ENCODE measurements at places on chromosomes 7 and 10.

- no peak for DNase-seq
These were observed 276.9 kb upstream of the IGFBP3 start for GRCh38 chr7:46197785-46198540.

DNA sequence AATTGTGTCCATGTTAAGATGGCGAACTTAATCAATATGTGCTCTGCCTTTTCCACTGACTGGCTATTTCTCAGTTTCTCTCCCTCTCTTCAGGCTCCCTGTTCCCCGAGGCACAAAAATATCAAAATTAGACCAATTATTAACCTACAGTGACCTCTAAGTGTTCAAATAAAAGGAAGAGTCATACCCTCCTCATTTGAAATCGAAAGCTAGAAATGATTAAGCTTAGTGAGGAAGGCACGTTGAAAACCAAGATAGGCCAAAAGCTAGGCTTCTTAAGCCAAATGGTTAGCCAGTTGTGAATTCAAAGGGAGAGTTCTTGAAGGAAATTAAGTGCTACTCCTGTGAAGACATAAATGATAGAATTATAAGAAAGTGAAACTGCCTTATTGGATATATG lies 81.1 kb upstream of the MBL2 start:
- no peak for DNase-seq

- DNase-seq = no peak
These were observed 119.1 kb downstream of the PHTF2 start for GRCh38 chr7:77917500-77918262.

DNA sequence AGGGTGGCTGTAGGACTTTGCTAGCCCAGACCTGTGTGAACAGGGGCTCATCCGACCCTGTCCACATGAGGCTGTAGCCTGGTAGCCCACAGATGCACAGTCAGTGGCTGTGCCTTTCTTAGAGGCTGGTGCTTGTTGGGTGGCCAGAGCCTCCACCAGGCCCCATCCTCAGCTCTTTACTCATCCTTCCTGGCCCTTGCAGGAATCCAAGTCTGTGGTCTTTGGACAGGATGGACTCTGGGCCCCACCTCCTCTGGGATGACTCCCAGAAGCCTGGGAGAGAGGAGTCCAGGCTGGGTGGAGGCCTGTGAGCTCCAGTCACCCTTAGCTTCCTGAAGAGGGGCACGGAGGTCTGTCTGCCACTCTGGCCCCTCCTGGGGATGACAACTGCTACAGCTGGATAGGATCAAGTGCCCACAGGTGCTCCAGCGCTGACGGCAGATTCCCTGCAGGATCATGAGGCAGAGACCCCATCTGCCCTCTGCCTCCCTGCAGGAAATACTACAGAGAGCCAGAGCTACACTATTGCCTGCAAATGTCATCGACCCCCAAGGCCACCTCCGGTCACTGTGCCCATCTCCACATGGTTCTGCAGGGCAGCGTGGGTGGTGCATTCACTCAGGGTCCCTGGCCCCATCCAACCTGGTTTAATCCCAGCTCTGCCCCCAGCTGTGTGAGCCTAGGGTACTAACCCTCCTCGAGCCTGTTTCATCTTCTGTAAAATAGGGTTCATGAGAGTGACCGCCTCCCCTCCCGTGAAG lies 114.5 kb downstream of the PTPN20 start:
- DNase-seq = no peak

DNA sequence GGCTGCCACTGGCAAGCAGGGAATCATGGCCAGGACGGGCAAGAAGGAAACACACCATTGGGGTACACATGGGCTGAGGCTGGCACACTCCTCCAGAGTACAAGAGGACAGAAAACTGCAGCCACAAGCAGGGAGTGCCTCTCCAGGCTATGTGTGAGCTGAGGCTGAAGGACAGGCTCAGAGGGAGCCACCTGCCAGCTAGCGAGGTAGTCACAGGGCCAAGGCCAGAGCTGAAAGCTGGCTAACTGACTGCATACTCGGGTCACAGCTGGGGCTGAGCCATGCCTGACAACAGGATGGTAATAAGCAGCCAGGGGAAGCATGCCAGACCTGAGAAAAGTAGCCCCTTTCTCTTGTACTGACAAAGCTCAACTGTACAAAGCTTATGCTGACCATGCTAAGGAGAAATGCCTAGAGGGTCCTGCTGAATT lies 52.0 kb downstream of the KIF5B start:
- DNase-seq = no peak

DNA sequence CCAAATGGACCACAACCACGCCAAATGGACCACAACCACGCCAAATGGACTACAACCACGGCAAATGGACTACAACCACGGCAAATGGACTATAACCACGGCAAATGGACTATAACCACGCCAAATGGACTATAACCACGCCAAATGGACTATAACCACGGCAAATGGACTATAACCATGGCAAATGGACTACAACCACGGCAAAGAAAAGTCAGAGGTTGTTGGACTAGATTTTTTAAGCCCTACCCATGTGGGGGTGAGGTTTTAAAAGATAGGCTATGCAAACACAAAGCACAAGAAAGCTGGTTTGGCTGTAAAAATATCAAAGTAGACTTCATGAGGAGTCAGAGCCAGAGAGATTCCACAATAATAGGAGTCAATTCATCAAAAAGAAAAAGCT lies 55.8 kb downstream of the NCAPG2 start:
- no peak for DNase-seq

DNA sequence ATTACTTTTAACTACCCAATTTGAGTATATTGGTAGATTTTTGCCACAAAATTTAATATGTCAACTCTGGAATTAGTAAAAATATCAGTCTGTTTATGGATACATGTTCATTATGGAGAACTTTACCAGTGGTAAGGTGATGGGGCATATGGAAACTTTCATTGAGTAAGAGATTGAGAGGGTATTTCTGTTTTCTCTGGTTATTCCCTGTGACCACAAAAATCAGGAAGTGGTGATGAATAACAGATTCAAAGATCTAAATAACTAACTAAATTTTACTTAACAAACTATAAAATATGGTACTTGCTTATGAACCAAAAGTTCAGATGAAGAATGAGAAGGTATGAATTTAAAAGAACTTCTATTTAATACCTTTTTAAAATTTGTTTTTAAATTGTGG lies 22.1 kb upstream of the STEAP4 start:
- no peak for DNase-seq

DNA sequence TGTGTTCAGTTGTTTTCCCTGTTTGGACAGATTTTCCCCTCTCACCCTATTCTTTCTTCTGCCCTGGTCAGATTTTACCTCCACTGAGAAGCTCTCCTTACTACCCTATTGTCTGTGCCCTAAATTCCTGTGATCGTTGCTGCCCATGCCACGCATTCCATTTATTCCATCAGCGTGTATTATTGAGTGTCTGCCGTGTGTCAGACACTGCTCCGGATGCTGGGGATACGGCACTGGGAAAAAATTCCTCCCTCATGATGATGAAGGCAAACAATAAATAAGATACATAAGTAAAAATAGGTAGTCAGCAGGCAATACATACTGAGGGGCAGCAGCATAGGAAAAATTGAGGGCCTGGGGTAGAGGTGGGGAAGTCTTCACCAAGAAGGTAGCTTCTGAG lies 86.8 kb downstream of the FANK1 start:
- no peak for DNase-seq

DNA sequence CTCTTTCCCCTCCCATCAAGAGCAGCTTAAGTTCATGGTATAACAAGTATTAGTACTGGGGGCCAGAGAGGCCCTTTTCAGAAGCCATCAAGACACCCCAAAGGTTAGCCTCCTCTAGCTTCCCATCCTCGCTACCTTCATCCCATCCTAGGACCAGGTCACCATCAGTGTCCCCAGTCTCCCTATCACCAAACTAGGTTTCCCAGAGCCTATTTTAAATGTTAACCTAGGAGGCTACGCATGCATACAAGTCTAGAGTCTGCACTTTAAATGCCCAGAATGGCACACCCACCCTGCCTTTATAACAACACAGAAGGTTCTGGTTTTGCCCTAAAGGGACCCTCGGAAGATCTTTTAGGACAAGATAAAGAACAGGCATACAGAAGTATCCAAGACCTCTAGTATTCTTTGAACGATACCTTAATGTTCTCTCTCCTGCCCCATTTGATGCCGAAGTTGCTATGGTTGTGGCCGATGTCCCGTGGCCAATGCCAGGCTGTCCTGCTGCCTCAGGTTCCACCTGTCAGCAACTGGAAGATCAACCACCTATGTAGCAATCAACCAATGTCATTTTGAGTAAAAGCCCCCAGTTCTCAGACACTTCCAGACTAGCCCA lies 2.2 kb downstream of the GPRIN2 start:
- DNase-seq = no peak

- DNase-seq = no peak
These were observed 48.6 kb upstream of the ITPRID1 start for GRCh38 chr7:31465285-31465684.

- DNase-seq = no peak
These were observed 104.7 kb upstream of the LRGUK start for GRCh38 chr7:134022286-134022911.

DNA sequence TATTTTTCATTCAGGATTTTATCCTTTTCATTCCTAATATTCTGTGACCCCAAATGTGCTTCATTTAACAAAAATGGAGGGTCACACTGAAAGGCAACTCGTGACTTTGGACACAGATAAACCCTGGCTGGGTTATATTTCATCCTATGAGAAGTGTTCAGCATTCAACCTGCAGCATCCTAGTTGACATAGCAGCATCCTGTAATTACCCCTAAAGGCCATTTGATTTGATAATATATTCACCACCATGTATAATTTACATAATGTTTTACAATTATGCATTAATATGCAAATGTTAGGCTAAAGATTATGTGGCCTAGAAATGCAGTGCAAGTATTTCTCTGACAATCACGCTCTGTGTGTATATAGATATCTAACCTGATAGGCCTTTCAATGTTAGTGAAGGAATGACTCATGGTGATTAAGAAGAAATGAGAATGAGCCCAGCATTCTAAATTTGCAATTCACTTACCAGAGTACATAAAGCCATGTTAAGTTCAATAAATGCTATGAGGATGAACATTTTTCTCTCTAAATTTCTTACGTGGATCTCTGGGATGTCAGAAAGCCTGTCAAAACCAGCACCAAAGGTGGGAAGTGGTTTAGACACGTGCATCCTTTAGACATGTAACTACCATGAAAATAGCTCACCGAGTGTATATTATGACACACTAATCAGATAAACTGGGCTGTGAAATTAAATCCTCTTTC lies 337.7 kb upstream of the AOAH start:
- DNase-seq = no peak

- DNase-seq = no peak
These were observed 35.5 kb upstream of the C1GALT1 start for GRCh38 chr7:7146837-7147236.

DNA sequence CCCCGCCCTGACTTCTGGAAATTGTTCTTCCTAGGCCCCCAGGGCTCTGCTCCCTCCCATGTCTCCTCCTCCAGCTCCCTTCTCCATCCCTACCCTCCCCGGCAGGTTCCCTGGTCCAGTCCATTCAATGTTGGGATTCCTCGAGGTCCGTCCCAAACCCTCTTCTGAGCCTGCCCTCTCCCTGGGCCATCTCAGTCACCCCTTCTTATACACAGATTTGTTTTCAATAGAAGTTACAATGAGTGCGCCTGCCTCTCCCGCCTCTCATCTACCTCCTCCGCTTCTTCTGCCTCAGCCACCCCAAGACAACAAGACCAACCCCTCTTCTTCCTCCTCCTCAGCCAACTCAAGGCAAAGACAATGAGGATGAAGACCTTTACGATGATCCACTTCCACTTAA lies 67.9 kb downstream of the OAT start:
- DNase-seq = no peak

DNA sequence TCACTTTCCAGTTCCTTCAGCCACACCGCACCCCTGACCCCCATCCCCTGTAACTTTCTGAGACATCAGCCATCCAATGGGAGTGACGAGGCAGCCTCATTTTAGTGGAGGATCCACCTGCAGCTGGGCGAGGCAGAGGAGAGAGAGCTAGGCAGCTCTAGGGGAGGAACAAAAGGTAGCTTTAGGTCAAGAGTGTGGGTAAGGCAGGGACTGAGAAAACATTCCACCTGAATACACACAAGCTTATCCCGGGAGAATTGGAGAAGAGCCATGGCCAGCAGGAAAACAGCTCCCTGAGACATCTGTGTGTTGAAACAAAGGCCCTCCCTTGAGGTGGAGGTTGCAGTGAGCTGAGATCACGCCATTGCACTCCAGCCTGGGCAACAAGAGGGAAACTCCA lies 6.7 kb upstream of the KLRG2 start:
- DNase-seq = no peak

DNA sequence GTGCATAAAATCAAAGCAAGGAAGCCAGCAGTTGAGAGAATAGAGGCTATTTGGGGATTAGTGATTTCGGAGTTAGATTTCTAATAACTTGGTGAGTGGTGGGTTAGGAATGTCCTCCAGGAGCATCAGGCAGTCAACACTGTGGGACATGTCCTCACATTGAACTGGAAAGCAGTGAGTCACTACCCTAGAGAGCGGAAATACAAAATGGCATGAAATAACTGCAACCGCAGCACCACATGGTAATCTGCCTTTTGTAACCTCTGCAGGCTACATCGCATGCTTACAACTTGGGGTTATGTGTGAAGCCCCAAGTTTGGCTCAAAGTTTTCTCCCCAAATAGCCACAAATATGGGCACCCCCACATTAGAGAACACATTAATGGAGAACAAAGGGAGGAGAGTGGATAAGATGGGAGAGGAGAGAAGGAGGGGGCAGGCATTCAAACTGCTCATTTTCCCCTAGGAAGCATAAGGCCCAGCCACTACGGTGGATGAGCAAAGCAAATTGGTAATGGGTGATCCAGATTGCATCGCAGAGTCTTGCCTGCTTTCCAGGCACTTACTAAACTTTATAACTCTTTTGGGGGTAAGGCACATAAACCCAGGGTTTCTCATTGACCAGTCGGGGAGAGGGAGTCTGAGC lies 22.0 kb upstream of the SLF2 start:
- DNase-seq = no peak

DNA sequence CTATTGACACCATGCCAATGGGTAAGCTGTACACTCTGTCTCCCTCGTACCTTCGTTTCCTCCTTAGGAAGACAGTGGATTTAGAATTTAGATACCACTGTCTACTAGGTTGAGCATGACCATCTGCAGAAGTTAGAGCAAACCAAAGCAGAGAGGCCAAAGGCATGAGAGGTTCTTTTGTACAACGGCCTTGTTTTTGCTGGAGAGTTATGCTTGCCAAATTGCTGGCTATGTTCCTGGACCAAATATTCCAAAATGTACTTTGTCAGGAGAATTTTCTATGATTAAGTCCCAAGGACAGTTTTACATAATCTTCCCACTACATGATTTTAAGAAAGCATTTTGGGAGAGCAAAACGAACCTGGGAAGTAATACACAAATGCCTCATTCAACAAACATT lies 47.9 kb upstream of the PLCE1 start:
- no peak for DNase-seq

DNA sequence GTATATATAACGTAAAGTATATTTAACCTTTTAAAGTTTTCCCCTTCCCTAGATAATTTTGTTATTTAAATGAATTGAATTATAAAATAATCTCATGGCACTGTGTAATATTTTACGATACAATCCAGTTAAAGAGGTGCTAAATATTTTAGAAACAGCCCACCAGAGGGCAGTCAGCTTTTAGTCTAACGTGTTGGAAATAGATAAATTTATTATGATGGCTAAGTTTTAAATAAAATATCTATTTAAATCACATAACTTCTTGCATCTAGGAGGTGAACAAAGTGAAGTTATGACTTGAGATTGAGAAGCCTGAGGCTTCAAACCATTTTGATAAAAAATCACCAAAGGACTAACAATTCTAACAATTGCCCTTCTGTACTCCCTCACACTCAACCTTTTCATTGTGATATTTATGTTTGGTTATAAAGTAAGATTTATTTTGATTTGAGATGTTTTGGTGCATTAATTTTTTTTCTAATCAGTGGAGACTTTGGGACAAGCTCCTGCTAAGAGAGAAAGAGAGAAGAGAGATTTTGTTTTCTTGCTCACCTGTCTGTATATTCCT lies 171.5 kb upstream of the SP4 start:
- DNase-seq = no peak

Measured in stimulated activated CD8-positive, alpha-beta memory T cell treated with anti-CD3 and anti-CD28 coated beads, Interleukin-2, amount 100 ng/mL, for 48 hours (primary cell).